Sigmoid colon (tissue), 7 donors: ENCODE measurements at places on chromosomes 12 and 14. TPM values are rescaled to one million over a fixed set of nuclear protein-coding genes. Genes with fewer than 3 reads are reported as not detected.
A peak's percentile ranks its signal among the peaks of the same experiment; 100 is the strongest.

DNA sequence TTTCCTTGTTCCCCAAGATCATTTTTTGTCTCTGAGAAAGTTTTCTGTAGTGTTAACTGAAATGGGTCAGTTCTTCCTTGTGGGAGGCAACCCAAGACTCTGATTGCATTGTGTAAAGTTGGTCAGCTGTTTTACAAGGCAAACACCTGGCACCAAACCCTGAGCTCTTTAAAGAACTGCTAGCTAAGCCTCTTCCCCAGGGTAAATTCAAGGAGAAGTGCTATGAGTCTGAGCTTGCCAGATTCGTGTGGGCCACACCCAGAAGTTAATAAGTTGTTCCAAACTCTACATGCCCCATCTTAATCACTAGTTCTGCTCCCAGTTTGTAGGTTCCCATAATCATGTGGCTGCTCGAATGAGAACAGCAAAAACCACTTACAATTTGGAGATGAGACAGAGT is 214.5 kb downstream of the BTG1 start:
- DNase-seq = peak; percentile 64

DNA sequence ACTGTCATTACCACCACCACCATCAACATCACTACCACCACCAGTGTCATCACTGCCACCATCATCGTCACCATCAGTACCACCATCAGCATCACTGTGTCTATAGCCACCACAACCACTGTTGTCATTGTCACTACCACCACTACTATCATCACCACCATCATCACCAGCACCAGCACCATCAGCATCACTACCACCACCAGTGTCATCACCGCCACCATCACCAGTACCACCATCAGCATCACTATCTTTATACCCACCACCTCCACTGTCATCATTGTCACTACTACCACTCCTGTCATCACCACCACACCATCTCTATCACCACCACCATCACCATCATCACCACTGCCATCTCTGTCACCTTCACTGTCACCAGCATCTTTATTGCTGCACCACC is 60.6 kb downstream of the BEGAIN start:
- DNase-seq = peak; percentile 38

- no peak for DNase-seq
Observed at GRCh38 chr12:99783421-99783820, 135.9 kb downstream of the GARIN6 start.

DNA sequence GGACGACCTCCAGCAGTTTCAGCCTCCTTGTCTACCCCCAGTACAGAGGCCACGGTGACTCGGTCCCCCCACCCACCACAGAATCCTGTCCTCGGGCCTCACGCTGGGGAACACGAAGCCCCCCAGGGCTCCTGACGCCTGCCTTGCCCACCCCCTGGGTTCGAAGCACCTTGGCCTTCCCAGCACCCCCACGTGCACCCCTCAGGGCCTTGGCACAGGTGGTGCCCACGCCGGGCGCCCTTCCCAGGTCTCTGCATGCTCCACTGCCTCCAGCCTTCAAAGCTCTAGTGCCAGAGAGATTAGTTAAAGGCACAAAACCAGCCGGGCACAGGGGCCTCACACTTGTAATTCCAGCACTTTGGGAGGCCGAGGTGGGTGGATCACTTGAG is 61.8 kb downstream of the NOC4L start:
- no peak for DNase-seq

DNA sequence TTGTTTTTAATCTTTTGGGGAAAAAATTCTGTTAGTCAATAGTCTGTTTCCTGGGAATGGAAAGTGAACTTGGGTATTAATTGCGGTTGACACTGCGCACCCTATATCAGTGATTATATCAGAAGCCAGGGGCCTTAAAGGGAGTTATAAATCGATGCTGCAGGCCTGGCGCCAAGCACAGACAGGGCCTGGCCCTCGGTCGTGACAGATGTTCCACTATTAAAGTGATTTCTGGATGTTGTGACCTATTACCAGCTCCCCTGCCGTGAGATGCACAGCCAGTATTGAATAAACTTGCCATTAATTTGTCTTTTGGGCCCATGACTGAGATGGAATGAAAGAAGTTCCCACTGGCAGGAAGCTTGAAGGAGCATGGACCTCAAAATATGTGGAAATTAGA is 45.1 kb upstream of the KITLG start:
- no peak for DNase-seq

GRCh38 chr14:87014856-87015255 is 978.1 kb downstream of the GALC start:
- DNase-seq = no peak

GRCh38 chr12:49968471-49968870 is 4.3 kb upstream of the AQP6 start:
- DNase-seq = peak; percentile 56

GRCh38 chr14:78417532-78417931 is 247.4 kb downstream of the NRXN3 start:
- DNase-seq = no peak

GRCh38 chr12:4006743-4007142 is 133.5 kb upstream of the PARP11 start:
- no peak for DNase-seq

DNA sequence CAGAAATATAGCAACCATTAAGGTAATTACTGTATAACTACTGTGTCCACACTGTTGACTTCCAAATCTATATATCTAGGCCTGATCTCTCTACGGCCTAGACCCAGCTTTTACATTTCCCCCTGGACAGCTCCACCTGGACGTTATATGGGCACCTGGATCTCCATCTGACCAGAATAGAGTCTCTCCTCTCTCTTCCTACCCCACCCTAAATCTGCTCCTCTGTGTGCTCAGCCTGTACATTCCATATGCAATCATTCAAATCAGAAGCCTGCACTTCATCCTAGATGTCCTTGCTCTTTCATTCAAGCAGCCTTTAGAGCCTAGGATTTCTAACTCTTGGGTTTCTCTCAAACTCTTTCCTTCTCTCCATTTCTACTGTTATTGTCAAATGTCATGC is 255.0 kb downstream of the PAX9 start:
- DNase-seq = no peak

DNA sequence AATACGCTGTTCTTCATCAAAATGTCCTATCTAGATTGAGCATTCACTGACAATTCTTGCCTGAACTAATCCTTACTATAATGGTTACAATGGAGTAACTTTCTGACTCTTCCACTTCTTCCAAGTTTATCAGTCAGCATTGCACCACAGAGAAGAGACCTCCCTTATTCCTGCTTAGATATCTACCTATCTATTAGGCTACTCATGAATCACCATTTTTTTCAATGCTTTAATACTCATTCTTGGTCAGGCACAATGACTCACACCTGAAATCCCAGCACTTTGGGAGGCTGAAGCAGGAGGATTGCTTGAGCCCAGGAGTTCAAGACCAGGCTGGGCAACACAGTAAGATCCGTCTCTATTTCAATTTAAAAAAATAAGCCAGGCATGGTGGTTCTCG is 39.3 kb downstream of the RPS6KA5 start:
- no peak for DNase-seq

DNA sequence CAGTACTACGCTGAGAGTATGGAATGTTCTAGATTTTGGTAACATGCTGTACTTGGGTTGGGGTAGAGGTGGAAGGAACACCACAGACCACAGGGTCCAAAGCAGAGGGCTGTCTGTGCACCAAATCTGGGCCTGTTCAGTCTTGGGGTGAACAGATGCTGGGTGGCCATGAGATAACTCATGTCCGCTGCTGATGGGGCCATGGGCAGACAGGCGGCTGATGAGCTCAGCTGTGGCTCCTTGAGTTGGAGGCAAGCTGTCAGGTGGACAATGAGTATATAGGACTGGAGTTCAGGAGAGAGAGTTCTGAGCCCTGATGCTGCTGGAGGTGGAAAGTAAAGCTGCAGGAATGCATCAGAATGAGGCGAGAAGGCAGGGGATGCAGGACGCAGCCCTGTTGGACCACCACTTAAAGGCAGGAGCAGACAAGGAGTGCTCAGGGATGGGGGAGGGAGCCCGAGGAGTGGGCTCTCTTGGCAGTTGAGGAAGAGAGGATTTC is 6.2 kb downstream of the SMIM41 start:
- no peak for DNase-seq

DNA sequence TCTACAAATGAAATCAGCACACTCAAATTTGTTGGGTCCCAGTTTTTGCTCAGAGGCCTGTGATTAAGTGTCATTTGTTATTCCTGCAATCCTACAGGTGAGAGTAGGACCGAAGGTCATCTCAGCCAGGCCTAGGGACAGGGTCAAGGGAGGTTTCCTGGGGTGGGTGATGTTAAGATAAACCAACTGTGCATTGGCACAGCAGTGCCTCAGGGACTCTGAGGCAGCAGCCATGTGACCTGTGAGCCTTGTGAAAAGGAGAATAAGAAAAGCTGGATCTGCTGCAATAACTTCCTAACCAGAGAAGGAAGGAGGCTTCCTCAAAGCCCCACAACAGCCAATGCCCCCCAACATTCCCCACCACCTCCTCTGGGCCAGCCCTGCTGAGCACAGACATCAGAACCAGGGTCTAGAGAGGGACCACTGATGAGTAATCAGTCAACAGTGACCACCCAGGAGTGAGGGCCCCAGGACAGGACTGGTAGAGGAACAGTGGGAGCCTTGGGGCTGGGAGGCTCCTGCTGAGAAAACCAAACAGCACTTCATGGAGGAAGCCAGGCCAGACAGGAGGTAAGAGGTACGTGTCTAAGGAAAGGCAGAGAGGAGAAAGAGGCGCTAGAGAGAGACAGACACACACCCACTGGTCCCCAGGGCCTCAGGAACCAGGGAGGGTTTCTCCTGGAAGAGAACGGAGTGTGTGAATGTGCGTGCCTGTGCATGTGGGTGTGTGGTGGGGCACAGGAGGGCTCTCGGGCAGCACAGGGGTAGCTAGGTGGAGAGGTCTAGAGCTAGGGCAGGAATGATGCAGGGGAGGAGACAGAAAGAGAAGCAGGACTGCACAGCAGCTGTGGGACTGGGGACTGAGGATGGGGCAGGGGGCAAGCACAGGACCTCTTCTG is 82.4 kb downstream of the ITPK1 start:
- no peak for DNase-seq

- peak; percentile 61 for DNase-seq
Observed at GRCh38 chr12:7374423-7375144, 69.4 kb downstream of the CD163L1 start.

DNA sequence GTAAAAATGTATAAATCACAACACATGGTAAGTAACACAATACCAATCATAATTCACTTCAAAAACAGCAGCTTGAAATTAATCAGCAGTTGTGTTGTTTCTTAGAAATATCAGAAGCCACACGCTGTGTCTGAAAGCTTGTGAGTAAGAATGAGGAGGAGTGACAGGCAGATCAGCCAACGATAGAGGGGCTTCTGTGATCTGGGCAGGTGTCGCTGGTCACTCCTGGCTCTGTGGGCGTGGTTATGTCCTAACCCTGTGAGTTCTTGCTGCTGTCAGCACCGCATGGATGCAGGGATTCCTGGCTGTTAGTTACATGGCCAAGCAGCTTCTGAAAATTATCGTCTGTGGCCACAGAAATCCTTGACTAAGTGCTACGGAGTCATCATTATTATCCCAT is 123.4 kb downstream of the SLC25A47 start:
- DNase-seq = no peak

DNA sequence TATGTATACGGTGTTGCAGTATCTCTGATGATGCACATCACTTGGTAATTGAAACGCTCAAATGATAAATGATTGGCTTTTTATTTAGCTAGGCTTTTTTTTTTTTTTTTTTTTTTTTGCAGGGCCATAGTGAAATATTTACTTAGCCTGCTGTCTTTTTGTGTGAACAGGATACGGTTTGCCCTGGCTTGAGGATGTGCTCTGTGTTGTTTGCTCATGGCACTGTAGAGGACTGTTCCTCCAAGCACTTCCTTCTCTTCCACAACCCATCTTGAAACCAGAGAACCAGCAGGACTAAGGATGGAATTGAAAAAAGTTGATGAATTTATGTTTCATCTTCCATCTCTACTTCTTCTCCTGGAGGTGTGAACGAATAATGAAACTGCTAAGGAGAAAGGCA is 15.5 kb upstream of the SSPN start:
- DNase-seq = no peak

DNA sequence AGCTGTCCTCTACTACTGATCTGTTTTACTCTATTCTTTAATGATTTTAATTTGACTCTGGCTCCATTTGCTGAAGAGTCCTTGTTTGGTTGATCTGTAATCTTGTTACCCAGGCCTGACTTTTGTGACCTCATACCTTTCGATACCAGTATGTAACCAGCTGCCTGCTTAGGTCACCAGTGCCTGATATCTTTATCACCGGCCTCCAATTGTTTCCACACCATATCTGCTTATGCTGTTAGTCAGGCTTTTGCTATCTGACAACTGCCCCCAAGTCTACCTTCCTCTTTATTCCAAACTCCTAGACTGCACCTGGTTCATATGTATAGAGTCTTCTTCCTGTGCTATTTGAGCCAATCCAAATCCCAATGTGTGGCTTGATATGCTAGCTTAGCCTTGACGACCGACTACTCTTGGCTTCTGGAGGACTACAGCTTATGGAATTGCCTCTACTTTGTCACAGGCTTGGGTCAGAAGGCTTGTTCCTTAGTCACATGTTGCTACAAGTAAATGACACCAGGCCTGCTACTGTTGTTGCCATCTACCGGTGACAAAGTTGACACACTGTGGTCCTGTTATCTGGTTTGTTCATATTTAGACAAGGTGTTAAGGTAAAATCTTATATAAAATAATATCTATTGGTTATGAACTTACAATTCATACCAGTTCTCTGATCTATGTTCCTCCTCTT is 193.9 kb downstream of the TRHDE start:
- no peak for DNase-seq

DNA sequence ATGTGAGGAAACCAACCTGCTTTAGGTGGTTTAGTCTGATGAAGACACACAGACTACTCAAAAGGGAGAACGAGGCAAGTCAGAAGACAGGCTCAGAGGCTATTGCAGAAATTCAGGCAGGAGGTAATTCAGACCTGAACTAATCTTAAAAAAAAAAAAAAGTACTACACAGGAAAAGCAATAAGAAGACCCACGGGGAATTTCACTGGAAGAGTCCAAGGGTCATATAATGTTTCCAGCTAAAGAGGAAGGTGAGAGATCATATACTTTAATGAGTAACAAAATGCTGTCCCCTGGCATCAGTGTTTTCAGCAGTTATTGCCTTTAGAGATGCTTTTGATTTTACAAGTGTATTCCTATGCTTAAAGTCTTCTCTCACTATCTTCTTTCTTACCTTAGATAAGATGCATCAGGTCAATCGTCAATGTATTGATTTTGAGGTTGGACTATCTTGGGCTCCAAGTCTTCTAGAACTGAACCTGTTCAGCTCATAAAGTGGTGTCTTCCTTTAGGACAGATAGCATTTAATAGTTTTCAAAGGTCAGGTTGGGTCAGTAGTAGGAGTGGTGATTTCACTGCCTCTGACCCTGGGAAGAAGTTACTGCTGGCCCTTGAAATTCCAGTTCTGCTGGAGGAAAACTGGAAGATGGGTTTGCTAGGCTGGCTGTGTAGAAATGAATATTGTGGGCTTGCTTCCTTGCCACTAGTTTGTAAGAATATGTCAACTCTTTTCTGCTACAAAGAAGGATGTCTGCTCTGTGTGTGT is 60.0 kb downstream of the FAR2 start:
- no peak for DNase-seq

GRCh38 chr12:116813271-116814041 is 67.8 kb downstream of the HRK start:
- no peak for DNase-seq

GRCh38 chr12:113735131-113735530 is 231.0 kb downstream of the RBM19 start:
- DNase-seq = no peak

The MBD6 gene
- total RNA-seq = 23.5 TPM

The KRT83 gene
- not detected for total RNA-seq

The ARHGAP9 gene
- total RNA-seq = 9.2 TPM

The IL26 gene
- not detected for total RNA-seq
